Activated T-cell treated with anti-CD3 and anti-CD28 coated beads, Interleukin-2, amount 50 U/mL, for 72 hours (primary cell): ENCODE measurements at places on chromosomes 4 and X. TPM values are rescaled to one million over a fixed set of nuclear protein-coding genes. Genes with fewer than 3 reads are reported as not detected.

GRCh38 chr4:37721995-37722638 lies 35.9 kb upstream of the RELL1 start:
- peak; percentile 12 for DNase-seq

GRCh38 chrX:130110379-130111219 lies at the start of gene ELF4:
TSS of gene ELF4 (minus strand) at chrX:130110497. CDS start at chrX:130081330, 29,167 bp downstream.
- DNase-seq, result peak; percentile 66

DNA sequence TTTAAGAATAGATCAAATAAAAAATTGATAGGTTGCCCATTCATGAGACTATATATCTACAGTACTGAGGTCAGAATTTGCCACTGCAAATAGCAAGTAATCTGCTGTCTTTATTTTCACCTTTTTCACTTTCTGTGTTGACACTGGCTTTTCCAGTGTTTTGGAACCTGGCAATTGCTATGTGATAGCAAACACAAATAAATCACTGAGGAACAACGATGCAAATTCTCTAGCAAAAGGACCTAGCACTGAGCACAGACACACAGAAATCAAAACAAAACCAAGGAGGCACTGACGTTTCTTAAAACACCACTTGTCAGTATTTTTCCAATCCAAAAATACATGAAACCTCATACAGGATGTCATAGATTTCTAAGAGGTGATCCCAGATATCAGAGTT lies 210.7 kb downstream of the DHX15 start:
- no peak for DNase-seq

GRCh38 chr4:3073158-3074077 lies 920 bp downstream of the HTT-AS start:
- DNase-seq, result peak; percentile 5

- no peak for DNase-seq
Measured at GRCh38 chrX:133544115-133544514, 128.8 kb upstream of the GPC4 start.

MXRA5 gene
- total RNA-seq, result not detected

- no peak for DNase-seq
Measured at GRCh38 chr4:16377887-16378286, 151.6 kb upstream of the TAPT1 start.
